PC-3 (cell line): ENCODE measurements at places on chromosomes 3 and 15. TPM values are rescaled to one million over a fixed set of nuclear protein-coding genes. Genes with fewer than 3 reads are reported as not detected.

GRCh38 chr3:195064300-195064931, 206.5 kb downstream of the XXYLT1 start:
- no peak for DNase-seq

- no peak for DNase-seq
Measured at GRCh38 chr3:25293736-25294135, 134.3 kb upstream of the RARB start.

The RAB5A gene
- total RNA-seq = 61.3 and 86.8 TPM in 2 replicates

DNA sequence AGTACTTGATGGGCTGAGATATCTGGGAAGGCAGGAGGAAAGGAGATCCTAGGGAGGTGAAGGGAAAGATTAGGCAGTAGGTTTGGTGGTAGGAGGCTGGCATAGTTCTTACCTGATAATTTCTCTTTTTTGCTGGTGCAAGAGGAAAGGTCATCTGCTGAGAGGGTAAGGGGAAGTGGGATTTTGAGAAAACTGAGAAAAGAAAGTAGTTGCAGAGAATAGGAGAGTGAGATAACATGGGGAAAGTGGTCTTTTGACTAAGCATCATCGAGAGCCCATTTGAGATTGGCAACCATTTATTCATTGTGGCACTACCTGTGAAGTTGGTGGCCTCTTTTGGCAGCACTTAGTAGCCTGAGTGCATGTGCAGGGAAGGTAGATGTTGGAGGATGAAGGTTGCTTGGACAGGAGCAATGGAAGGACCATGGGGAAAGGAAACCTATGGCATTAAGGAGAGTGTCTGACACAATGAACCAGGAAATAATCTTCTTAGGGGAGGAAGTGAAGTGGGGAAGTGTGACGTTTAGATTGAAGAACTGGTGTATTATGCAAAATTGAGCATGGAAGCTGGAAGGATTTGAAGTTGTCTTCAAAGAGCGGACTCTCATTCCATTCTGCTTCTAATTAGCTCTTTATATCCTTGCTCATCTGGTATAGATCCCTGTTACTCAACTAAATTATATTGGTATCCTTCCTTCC, 21.9 kb upstream of the USP13 start:
- no peak for DNase-seq

DNA sequence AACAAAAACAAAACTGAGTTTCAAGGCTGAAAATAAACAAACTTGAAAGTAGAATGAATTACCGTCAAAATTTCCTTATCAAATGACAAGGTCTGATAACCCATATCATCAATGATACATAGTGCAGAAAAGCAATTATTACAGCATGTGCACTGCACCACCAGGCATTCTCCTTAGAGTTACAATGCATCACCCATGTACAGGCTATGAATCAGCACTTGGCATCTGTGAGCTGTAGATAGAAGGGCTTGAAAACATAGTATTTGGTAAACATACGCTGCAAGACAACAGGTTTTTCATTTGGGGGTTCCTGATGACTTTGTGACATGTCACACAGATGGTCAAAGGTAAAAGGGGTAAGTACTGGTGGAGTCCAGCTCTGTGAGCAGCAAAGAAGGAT, 265.1 kb downstream of the CTNNB1 start:
- DNase-seq = peak; percentile 54

DNA sequence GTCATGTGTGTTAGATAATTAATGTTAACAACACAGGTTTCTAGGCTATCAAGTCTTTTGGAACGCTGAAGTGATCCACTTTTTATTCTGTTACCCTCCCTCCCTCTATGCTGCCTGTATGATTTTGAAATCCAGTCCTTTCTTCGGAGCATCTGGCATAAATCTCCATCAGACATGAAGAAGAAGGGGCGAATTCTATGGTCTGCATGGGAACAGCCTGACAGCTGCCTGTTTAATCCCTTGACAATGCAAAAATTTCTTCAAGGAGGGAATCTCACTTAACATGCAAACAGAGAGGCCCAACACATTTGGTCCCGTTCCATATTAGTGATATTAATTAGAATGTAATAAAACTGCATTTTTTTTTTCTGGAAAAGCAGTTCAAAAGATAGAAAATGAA, 145.2 kb downstream of the VGLL3 start:
- DNase-seq = no peak

GRCh38 chr3:229183-229661, 32.7 kb downstream of the CHL1 start:
- DNase-seq = no peak

- DNase-seq = no peak
Measured at GRCh38 chr3:183259621-183260020, 6.6 kb downstream of the B3GNT5 start.

DNA sequence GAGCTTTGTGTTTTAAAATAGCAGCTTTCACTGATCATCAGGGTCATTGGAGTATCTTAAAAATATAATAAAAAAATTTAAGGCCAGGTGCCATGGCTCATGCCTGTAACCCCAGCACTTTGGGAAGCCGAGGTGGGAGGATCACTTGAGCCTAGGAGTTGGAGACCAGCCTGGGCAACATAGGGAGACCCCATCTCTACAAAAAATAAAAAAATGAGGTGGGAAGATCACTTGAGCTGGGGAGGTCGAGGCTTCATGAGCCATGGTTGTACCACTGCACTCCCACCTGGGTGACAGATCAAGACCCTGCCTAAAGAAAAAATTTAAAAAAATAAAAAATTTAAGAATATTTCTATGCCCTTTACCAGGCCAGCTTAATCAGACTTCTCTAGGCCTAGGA, 1.5 kb downstream of the HMCES start:
- no peak for DNase-seq

GRCh38 chr3:64716110-64716710, 28.4 kb upstream of the ADAMTS9 start:
- DNase-seq = no peak

DNA sequence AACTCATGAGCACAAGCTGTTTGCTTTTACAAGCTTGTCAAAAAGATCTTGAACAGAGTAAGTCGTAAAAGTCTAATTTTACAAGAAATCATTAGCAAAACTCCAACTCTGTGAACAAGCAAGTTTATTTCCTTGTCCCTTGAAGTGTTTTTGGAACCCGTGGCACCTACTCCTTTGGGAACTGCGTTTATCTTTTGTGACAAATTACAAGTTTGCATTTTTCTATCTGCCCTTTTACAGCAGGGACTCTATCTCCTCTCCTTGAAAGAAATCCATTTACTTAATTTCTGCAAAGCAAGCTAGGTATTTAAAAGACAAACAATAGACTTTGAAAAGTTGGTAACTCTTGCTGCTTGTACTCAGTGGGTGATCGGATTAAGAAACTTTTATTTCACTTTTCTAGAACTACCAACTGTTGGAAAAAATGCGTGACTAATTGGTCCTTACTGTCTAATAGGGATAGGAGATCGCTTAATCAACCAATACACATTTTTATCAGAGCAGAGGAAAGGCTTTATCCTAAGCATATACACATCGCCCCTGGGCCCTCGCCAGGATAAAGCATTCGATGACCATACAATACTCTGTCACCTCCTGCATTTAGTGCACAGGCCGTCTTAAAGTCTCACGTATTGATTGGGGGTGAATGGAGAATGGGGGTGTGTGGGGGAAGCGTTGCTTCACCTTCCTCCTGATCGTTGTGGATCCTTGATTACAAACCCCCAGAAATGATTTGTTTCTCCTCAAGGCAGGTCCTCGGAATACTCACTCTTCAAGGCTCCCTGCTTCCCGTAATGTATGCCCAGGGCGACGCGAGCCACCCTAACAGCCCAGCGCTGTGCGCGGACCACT, 1.7 kb downstream of the PRTG start:
- no peak for DNase-seq

GRCh38 chr3:132090921-132091320, 56.1 kb upstream of the CPNE4 start:
- DNase-seq = peak; percentile 5

DNA sequence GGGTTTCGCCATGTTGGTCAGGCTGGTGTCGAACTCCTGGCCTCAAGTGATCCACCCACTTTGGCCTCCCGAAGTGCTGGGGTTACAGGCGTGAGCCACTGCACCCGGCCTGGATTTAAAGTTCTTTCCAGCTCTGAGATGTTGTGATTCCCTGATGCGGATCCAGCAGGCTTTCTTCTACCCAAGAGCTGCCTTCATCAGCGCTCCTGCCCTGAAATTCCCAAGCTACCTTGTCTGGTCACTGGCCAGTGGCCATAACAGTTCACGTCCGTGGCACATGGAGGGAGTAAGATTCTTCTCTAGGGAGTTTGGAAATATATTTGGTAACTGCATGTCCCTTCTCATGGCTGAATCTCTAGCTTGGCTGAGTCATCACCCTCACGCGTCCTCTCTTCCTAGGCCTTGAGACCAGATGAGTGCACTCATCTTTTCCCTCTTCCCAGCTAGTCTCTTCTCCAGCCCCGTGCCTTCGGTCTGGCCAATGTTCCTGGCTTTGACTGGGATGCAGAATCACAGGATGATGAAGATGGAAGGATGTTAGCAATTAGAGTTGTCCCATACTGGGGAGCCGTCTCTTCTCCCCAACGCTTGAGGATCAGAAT, 29.8 kb upstream of the APOD start:
- peak; percentile 12 for DNase-seq

- DNase-seq = no peak
Measured at GRCh38 chr3:36928220-36928619, 16.6 kb downstream of the TRANK1 start.

- no peak for DNase-seq
Measured at GRCh38 chr3:88668180-88668579, 439.2 kb upstream of the EPHA3 start.

DNA sequence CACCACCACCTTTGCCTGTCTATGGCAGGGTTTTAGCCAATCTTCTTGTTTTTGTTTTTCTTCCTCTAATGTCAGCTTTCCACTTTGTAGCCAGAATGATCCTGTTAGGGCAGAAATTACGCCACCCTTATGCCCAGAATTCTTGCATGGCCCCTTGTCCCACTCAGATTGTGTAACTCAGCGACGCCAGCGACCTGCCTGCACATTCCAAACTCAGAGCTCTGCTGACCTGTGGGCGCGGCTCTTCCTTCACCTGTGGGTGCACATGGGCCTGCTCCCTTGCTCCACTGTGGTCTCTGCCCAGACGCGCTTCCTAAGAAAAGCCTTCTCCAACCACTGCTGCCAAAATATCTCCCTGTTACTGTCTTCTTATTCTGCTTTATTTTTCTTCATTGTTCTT, 45.0 kb downstream of the MED12L start:
- DNase-seq = no peak

GRCh38 chr15:81276967-81277366, 47.0 kb downstream of the STARD5 start:
- DNase-seq = no peak
